ENCODE measurements at places on chromosomes 11 and 22.
A peak's percentile ranks its signal among the peaks of the same experiment; 100 is the strongest.

DNA sequence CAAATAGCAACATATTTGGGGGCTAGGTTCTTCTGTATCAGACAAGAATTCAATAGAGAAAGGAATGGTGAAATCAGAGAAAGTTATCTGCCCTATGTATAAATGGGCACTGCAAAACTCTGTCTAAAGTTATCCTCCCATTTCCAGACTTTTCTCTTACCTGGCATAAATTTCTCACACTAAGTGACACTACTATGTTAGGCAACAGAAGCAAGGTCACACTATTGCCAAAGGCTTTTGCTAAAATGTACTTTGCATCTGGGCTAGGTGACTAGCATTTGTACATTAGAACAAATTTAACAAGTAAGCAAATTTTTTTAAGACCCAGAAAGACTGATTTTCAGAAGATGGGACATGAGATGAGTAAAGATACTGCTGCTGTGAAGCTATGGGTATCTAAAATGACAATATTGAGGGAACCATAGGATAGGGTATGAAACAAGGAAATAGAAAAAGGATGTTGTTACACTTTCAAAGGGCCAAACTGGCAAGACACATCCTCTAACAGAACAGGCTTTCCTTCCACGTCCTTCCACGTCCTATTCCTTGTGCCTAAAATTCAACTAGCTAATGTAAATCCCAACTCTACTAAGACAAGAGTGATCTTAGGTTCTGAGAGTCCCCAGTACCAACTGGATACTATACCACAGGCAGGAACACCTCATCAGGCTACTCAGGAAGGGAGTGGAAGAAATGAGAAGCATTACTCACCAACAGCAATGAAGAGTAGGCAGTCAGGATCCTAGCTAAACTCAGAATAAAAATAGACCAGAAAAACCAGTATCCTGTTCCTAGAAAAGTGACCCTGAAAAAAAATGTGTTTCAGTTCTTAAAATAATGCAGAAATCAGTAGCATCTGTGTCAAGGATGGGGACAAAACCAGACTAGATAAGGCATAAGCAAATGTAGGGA is 22.6 kb downstream of the GDPD4 start:
- DNase-seq: no peak

DNA sequence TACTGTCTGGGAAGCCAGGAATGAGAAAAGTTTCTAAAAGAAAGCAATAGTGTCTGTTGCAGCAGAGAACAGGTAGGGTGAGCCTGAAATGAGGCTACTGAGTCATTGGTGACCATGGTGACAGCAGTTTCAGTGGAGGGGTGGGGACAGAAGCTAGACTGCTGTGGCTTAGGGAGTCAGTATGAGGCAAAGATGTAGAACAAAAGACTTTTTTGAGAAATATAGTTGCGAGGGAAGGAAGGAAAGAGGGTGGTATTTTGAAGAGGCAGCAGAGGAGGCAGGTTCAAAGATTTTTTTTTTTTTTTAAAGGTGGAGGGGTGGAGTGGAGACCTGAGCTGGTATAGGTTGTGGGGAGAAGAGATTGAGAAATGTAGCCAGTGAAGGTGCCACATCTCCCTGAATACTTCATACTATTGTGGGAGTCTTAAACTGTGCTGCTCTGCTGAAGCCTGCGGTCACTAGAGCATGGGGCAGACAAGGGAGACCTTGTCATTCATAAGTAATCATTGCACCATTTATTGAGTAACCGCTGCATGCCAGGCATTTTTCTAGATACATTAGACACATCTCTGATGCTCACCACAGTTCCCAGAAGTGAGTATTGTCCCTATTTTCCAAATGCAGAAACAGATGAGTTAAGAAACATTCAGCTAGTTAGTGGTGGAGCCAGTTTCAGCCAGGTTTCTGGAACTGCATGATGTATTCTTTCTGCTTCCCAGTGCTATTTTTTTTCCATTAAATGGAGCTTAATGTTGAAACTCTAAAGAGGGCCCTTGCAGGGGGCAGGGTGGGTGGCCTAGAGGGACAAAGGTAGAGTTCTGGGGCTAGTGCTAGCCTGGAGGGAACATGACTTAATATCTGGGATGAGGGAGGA is 49.9 kb downstream of the STIM1 start:
- DNase-seq: peak; percentile 85

GRCh38 chr11:122709039-122709760 is 53.7 kb downstream of the UBASH3B start:
- DNase-seq: no peak

DNA sequence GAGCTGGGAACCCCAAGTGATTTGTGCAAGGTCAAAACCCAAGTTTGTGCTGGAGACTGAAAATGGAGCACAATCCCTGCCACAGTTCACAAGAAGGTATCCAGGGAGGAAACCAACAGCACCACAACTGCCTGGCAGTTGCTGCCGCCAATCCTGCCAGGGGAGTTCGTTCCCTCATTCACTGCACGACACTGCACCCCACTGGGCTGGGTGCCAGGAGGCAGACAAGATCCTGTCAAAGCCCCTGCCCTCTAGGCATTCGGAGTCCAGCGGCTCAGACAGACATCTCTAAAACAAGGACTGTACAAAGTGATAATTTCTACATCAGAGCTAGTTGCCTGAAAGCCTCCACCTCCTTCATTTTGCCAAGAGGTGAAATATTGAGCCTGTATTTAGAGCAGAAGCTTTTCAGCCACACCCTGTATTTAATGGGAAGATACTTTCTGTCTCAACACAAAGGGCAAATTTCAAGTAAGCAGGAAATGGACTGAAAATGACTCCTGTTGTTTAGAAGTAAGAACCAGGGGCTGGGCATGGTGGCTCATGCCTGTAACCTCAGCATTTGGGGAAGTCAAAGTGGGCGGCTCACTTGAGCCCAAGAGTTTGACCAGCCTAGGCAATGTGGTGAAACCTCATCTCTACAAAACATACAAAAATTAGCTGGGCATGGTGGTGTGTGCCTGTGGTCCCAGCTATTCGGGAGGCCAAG is 277.4 kb upstream of the NARS2 start:
- no peak for DNase-seq

DNA sequence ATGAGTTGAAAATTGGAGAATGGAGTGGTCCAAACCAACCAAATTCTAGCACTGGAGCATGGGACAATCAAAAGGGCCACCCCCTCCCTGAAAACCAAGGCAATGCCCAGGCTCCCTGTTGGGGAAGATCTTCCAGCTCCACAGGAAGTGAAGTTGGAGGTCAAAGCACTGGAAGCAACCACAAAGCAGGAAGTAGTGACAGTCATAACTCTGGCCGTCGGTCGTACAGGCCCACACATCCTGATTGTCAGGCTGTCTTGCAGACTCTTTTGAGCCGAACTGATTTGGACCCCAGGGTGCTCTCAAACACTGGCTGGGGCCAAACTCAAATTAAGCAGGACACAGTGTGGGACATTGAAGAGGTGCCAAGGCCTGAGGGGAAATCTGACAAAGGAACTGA is 80.5 kb upstream of the ADSL start:
- no peak for DNase-seq

- DNase-seq: no peak
These were observed 112.0 kb downstream of the PLEKHA7 start for GRCh38 chr11:16902182-16902581.

All from CD4-positive, alpha-beta T cell treated with Interleukin-15 for 4 hours (primary cell).